ENCODE measurements at places on chromosomes 7 and 10.

DNA sequence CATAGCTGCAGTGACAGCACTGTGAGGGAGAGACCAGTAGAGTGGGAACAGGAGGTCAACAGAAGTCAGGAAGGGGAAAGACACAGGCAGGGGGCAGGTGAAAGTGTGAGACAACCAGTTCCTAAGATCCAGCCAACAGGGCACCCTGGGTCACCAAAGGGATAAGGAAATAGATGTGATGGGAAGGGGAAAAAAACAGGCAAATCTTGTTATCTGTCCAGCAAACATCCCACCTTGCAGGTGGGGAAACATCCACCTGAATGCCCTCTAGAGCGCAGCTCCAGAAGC is 42.5 kb downstream of the DPCD start:
- DNase-seq: no peak

GRCh38 chr10:44845361-44846175 is 65.6 kb upstream of the TMEM72 start:
- no peak for DNase-seq

DNA sequence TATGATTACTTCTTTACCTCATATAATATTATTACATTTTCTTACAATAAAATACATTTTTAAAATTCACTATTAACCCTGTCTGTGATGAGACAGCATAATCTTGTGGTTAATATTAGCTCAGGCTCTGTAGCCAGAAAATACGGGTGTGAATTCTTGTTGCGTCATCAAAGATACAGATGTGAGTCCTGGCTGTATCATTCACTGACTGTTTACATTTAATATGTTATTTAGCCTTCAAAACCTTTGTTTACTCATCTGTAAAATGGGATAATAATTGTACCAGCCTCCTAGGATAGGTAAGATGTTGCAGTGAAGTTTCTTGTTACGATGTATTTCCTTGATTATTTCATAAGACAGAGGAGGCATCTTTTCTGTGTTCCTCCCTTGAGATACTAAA is 184.7 kb upstream of the PRPS1L1 start:
- no peak for DNase-seq

GRCh38 chr7:21771266-21771665 is 174.4 kb downstream of the CDCA7L start:
- no peak for DNase-seq

DNA sequence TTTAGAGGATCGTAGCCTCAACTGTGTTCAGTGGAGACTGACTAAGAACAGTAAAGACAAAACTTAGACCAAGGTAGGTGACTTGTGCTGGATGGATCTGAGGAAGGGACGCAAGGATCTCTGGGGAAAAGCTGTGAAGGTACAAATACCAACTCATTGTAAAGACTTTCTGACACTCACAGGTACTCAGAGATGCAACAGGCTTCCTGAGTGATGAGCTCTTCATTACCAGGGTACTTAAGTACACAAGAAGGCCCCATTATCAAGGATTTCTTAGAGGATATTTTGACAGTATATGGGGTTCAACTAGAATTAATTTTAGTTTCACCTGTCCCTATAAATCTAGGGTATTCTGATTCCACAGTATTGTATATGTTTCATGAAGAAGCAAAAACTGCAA is 440.7 kb downstream of the PLXDC2 start:
- no peak for DNase-seq

- DNase-seq: no peak
These were observed 340.1 kb upstream of the CHRM2 start for GRCh38 chr7:136528329-136528728.

DNA sequence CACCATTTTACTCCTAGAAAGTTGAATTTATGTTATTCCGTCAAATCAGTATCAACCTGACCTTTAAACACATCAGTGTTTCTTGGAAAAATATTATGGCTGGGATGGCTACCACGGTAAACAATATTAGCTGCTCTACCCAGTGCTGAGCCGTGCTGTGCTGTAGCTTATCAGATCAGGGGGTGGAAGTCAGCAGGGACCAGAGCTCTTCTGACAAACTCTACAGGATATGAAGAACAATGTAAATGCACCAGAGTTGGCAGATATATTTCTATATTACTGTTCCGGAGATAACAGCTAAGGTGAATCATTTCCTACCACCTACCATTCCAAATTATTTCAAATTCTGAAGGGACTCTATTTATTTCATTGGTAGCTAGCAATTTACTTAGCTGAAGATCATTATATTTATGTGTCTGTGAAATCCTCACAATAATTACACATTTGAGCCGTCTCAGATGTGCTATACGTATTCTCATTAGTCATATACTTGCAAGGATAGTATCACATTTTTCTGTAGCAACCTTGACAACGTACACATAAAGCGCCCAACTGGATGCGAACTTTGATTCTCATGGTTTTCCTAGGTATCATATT is 76.5 kb downstream of the TEX36 start:
- DNase-seq: no peak

- no peak for DNase-seq
These were observed 153.0 kb upstream of the LRRTM3 start for GRCh38 chr10:66772548-66773471.

GRCh38 chr10:11074536-11075267 is 57.0 kb downstream of the CELF2 start:
- DNase-seq: peak; percentile 27

DNA sequence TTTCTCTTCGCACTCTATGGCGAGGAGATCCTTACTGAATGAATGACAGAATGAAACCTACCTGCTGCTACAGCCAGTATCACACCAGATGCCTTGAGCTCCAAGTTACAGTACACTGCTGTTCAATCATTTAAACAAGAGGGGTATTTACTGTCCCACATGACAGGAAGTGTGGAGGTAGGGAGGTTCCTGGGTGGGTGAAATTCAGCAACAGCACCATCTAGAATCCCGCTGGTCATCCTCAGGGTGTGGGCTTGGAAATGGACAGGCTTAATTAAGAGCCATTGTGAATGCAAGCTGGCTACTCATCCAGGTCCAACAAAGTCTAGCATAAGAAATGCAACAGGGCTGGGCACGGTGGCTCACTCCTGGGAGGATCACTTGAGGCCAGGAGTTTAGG is 14.7 kb downstream of the CYTH3 start:
- no peak for DNase-seq

DNA sequence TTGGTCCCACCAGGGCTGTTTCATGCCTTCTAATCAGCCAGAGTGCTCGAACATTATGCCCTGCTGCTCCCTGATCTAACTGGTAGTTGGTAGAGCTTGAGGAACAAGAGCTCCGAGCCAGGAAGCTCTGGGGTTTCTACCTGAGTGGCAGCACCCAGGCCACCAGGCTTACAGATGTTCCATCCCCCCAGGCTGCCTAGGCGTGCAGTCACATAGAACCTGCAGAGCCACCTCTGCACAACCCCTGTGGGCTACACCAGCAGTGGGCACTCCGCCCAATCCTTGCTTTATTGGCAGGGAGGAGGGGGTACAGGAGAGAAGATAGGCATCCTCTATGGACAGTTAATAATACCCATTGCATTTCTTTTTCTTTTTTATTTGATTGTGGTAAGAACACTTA is 21.8 kb downstream of the MAP3K8 start:
- peak; percentile 33 for DNase-seq

DNA sequence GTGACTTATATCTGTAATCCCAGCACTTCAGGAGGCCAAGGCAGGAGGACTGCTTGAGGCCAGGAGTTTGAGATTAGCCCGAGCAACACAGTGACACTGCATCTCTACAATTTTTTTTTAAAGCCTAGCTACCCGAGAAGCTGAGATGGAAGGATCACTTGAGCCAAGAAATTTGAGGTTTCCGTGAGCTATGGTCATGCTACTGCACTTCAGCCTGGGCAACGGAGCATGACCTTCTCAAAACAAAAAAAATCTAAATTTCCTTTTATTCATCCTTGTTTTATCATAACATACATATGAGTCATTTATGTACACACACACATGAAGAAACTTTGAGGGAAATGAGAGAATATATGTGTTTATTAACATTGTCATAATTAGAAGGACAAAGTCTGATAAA is 277.5 kb upstream of the MAGI2 start:
- no peak for DNase-seq

- DNase-seq: no peak
These were observed 1172.9 kb upstream of the AUTS2 start for GRCh38 chr7:68425377-68425776.

GRCh38 chr7:79217468-79217867 is 236.0 kb downstream of the MAGI2 start:
- DNase-seq: no peak

DNA sequence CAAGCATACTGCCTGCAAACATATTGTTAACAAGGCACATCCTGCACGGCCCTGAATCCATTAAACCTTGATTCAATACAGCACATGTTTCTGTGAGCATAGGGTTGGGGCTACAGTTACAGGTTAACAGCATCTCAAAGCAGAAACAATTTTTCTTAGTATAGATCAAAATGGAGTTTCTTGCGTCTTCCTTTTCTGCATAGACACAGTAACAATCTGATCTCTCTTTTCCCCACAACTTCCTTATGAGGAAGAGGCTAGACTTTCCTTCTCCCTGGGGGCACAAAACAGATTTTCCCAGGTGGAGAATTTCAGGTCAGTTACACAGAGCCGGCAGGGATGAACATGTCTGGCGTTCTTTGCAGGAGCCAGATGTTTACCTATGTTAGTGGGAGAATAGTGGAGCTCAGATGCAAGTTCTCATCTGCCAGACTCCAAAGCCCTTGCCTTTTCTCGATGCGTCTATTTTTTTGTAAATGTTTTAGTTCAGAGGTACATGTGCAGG is 37.5 kb upstream of the PFKFB3 start:
- DNase-seq: no peak

DNA sequence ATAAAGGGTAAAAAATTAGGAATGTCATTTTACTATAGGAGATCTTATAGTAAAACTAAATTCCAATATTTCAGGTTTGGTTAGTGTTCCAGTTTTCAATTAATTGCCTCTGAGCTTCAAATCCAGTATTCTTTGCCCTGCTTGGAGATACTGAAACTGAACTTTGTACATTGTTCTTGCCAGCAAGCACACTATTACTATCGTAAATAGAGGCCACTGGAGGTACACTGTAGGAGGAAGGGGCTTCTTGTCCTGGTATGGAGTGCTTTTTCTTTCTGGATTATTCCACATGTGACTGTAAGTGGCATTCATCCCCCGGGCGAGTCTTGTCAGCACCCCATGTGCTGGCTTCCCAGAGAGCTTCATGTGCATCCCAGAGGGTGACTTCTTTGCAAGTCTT is 234.7 kb upstream of the PTPRZ1 start:
- DNase-seq: no peak

GRCh38 chr7:13466874-13467547 is 522.5 kb downstream of the ETV1 start:
- DNase-seq: no peak

DNA sequence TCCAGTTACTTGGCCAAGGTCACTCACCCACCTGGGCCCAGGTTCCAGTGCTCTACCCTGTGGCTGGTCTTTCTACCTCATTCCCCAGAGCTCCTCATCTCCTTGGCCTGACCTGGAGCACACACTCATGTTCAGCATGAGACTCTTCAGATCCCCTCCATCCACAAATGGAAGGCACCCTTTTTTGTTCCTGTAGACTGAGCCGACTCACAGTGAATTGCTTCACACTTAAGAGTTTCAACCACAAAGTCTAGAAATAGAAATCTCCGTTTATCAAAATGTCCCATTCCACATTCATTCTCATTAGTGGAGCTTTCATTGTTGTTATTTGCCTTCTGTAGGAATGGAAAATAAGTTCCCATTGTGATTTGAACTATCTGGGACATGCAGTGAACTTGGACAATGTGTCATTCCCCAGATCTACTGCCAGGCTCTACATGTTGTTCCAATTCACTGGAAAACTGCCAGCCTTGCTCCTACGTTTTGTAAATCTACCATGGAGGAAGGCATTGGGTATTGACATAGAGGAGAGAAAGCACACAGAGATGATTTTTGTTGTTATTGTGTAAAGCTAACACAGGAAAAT is 125.3 kb upstream of the CELF2 start:
- DNase-seq: no peak

DNA sequence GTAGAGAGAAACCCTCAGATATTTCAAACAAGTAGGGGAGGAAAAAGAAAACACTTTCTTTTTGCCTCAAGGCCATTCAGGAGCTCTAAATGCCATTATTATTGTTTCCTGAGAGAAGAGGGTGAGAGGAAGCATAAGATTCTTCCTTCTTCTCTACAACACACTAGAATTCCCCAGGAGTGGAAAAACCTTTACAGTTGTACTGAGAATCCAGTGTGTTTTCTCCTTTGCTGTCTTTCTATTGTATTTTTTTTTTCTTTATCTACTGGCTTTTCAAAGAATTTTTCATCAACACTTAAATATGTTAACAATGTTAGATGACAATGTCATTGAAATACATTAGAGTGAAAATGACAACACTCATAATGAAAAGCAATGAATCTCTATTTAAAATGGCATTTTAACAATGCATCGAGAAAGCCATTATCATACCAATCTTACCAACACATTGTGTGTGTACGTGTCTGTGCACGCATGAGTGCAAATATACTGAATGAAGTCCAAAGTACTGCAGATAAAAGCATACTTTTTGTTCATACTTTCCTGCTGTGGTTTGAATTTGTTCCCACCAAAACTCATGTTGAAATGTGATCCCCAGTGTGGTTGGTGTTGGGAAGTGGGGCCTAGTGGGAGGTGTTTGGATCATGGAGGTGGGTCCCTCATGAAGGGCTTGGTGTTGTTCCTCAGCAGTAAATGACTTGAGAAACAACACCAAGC is 24.2 kb upstream of the MACC1 start:
- no peak for DNase-seq

DNA sequence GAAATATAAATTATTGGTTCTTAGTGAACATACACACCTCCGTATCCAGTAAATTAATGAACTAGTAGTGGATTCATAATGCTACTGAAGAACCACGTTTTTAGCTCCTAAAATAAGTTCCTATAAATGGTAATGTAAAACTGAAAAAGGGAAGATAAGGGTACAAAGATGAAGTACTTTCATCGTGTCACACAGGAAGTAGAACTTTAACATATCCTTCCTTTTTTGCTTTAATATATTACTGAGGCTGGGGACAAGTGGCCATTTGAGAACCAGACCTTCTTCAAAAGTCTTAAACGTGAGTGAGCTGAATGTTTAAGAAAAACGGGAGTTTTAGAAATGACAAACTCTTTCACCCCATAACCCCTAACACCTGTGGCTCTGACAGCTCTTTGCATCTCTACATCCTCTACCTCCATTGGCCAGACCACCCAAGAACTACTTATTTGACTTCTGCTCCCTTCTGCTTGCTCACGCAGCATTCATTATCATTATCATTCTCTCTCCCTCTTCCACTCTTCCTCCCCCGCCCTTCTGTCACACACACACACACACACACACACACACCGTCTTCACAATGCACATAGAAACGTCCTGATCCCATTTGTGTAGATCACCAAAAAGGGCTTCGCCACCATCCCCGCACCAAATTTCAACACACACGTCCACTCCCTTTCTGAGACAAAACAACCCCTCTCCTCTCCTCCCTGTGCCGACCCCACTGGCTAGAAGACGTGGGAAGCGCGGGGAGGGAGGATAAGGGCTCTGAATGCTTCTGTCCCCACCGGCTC is 677 bp downstream of the SKAP2 start:
- DNase-seq: peak; percentile 22

DNA sequence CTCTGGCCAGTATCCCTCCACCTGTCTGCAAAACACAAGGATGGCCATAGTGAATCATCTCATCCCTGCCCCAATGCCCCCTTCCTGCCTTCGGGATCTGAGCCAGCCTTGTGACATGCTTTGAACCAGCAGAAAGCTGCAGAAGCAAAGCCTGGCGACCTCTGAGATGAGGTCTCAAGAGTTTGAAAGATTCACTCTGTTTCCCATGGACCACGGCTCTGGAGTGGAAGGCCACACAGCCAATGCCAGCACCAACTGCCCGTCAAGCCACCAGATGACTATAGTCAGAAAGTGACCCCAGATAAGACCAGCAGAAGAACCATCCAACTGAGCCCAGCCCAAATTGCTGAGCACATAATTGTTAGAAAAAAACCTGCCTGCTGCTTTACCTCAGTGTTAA is 193.9 kb upstream of the PPP2R2D start:
- DNase-seq: no peak
